ENCODE measurements at places on chromosomes 1 and 21. TPM values are rescaled to one million over a fixed set of nuclear protein-coding genes. Genes with fewer than 3 reads are reported as not detected.

DNA sequence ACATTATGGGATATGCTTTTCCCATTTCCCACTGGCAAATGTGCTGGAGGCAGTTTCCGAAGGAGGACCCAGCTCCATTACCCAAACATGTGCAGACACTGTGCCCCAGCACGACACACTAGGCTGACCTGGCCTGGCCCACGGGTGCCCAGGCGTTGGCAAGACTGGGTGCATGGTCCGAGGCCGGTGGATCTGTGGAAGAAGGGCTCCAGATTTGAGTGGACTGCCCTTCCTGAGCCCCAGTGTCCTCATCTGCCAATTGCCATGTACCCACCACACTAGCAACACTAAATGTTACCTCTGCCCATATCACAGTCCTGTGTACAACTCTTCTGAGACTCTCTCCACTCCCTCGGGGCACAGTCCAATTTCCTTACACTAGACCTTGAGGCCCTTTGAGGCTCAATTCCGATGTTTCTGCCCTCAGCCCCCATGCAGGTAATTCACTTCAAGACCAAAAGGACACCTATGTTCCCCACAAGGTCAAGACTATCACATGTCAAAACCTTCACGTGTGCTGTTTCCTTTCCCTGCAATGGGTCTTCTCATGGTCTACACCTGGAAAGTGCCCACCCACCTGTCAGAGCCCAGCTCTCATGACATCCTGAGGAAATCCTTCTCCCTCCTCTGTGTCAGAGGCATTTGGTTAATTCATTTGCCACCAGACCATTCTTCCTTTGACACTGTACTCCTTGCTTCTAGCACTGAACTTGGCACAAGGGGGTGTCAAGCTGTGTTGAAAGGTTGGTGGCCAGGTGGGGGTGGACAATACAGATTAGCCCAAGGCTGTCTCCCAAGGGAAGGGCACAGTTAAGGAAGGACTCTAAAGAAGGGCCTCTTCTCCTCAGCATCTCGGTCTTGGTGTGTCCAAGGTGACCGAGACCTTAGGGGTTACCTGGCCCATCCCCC, 124.9 kb downstream of the DMRTB1 start:
- DNase-seq: no peak

DNA sequence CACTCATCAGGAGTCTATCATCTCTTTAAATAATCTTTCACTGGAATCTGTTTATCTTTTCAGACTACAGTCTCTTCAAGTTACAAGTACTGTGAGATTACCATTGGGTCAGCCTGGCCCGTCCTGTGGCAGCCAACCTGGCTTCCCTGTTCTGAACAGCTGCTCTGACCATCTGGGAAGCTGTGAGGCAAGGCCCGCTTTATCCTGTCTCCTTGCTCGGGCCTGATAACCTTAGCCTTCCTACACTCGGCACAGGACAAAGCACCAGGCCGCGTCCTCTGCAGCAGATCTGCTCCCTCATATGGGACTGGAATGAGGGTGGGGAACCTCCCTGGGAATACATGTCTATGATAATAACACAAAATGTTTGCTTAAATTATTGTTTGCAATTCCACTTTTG, 113.3 kb downstream of the PTPN14 start:
- no peak for DNase-seq

DNA sequence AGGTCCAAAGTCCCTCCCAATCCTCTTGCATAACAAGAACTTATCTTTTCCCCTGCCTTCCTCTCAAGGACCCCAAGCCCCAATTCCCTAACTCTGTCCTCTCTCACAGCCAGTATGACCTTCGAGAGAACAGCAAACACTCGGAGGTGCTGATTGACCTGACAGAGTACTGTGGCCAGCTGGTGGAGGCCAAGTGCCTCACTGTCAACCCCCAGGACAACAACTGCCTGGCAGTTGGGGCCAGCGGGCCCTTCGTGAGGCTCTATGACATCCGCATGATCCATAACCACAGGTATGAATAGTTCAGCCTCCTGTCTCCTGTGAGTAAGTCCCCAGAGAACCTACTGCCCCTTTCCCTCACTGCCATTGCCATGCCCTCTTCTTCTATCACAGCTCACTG, 29.9 kb upstream of the TMEM222 start:
- DNase-seq: no peak

- no peak for DNase-seq
Observed at GRCh38 chr1:211588711-211589110, 9.8 kb upstream of the SLC30A1 start.

- no peak for DNase-seq
Observed at GRCh38 chr1:210645582-210646257, 317.0 kb downstream of the HHAT start.

DNA sequence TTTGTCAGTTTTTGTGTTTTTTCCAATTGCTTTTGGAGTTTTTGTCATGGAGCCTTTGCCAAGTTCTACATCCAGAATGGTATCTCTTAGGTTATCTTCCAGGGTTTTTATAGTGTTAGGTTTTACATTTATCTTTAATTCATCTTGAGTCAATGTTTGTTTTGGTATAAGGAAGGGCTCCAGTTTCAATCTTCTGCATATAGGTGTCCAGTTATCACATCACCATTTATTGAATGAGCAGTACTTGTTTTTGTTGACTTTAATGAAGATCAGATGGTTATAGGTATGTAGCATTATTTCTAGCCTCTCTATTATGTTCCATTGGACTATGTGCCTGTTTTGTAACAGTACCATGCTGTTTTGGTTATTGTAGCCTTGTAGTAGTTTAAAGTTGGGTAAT, 1233.1 kb downstream of the PLA2G4A start:
- DNase-seq: no peak

The PCSK9 gene
- not detected for total RNA-seq

The FAAH gene
- 7.3 TPM for total RNA-seq

DNA sequence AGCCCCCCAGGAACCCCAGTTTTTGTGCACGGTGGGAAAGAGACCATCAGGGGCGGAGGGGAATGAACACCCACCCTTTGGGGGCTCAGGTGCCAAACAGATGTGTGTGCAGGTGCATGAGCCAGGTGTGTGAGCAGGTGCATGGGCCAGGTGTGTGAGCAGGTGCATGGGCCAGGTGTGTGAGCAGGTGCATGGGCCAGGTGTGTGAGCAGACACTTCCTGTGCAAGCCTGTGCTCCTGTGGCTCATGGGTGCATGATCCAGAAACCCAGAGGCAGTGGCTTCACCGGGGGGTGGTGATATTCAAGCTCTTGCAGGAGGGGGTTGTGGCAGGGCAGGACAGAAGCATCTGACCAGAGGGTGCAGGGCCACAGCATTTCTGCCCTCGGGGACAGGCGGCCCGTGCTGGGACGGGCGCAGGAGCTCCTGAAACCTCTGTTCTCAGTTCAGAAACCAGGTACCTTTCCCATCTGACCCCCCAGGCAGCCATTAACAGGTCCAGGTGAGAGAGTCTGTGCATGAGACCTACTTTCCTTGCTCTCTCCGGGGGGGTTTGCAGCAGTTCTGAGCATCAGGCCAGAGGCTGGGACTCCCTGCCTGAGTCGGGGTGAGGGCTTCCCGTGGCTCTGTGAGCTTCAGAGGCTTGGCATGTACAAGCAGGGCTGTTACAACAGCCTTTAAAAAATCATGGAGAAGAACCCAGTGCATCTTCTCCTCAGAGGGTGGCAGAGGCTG, 29.1 kb downstream of the COL18A1 start:
- no peak for DNase-seq

The RUNX3 gene
- 268 TPM for total RNA-seq

GRCh38 chr1:119621705-119622104, 26.4 kb downstream of the ZNF697 start:
- no peak for DNase-seq

DNA sequence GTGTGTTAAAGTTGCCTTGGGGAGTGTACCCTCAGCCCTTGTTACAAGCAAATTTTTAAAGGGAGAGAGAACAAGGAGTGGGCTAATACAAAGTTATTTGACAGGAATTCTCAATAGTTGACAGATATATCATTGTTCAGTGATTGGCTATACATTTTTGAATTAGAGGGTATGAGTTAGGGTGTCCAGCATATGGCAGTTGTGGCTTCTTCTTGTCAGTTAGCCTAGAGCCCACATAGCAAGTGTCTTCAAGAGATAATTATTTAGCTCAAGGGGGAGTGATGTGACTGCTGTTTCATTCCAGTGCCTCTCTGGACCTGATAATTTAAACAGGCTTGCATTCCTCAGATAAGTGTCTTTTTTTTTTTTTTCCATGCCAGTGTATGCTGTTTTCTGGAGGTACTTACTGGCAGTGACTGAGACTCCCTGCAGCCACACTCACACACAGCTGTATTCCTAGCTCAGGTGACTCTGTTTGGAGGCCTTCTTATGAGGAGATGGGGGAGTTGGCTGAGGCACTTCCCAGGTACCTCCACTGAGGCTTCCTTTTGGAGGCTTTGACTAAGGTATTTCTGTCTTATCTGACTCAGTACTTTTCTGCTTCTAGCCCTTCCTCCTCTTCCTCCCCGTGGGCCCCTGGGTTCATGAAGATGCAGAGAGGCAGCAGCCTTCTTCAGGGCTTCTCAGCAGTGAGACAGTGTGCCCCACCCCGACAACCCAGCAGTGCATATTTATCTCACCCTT, 32.3 kb downstream of the IVNS1ABP start:
- no peak for DNase-seq
